ENCODE measurements at places on chromosomes 4 and X. TPM values are rescaled to one million over a fixed set of nuclear protein-coding genes. Genes with fewer than 3 reads are reported as not detected.

The TLR2 gene
- 1.1 TPM for total RNA-seq

The LONRF3 gene
- 2.5 TPM for total RNA-seq

The GRPEL1 gene
- 60.4 TPM for total RNA-seq

The MUC7 gene
- not detected for total RNA-seq

The PNMA3 gene
- 0.27 TPM for total RNA-seq

The MAEA gene
- 68.1 TPM for total RNA-seq

The NXF2 gene
- total RNA-seq: not detected

The SMARCAD1 gene
- total RNA-seq: 6.5 TPM

The PCSK1N gene
- total RNA-seq: 52.0 TPM

The SPANXD gene
- total RNA-seq: not detected

The DDX60 gene
- 2.2 TPM for total RNA-seq

The TSPAN5 gene
- total RNA-seq: 16.7 TPM

The TMEM47 gene
- 0.34 TPM for total RNA-seq

The REELD1 gene
- total RNA-seq: not detected

The MTNR1A gene
- 0.43 TPM for total RNA-seq

The EDA gene
- total RNA-seq: 0.76 TPM

The CETN2 gene
- total RNA-seq: 69.0 TPM

The ANKRD17 gene
- 26.4 TPM for total RNA-seq

The MAGEA11 gene
- not detected for total RNA-seq

The MORF4L2 gene
- total RNA-seq: 493 TPM

The SPANXN5 gene
- not detected for total RNA-seq

The RASGEF1B gene
- not detected for total RNA-seq

The CYTL1 gene
- total RNA-seq: not detected

The TLR8 gene
- total RNA-seq: not detected

The EDNRA gene
- 0.36 TPM for total RNA-seq

The CCDC120 gene
- 3.1 TPM for total RNA-seq

The CHRDL1 gene
- total RNA-seq: not detected

The ANKRD50 gene
- total RNA-seq: 2.9 TPM

The XAGE5 gene
- total RNA-seq: not detected

The BTK gene
- total RNA-seq: 0.20 TPM

The GPR82 gene
- not detected for total RNA-seq

The PRDM8 gene
- total RNA-seq: 0.27 TPM

The TMSB4X gene
- 5,667 TPM for total RNA-seq

The S100P gene
- 55.6 TPM for total RNA-seq

The GLRA2 gene
- total RNA-seq: not detected

The ARHGEF9 gene
- total RNA-seq: 6.1 TPM

The HERC3 gene
- 8.6 TPM for total RNA-seq

The OTC gene
- not detected for total RNA-seq

All from A549 treated with ZK216348 at 1 μM for 4 hours (cell line).